ENCODE measurements at places on chromosomes 5 and 9.

GRCh38 chr9:7095058-7095457 is 337.3 kb downstream of the KDM4C start:
- DNase-seq = no peak

DNA sequence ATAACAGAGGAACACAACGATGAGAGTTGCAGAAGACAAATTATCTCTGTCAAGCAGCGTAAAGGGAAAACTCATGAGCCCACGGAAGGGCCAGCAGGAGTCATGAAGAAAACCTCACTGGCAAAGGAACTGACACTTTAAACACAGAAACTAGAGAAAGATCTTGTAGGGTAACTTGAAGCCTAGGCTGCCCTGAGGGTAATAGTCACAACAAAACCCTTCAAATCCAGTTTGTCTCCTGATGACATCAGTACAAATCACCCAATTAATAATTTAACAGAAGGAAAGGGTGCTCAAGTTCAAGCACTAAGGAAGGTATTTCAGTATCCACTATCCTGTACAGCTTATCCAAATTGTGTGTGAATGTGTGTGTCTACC is 549.1 kb downstream of the MTRR start:
- DNase-seq = no peak

- no peak for DNase-seq
Observed at GRCh38 chr5:43155394-43156096, 34.8 kb downstream of the ZNF131 start.

DNA sequence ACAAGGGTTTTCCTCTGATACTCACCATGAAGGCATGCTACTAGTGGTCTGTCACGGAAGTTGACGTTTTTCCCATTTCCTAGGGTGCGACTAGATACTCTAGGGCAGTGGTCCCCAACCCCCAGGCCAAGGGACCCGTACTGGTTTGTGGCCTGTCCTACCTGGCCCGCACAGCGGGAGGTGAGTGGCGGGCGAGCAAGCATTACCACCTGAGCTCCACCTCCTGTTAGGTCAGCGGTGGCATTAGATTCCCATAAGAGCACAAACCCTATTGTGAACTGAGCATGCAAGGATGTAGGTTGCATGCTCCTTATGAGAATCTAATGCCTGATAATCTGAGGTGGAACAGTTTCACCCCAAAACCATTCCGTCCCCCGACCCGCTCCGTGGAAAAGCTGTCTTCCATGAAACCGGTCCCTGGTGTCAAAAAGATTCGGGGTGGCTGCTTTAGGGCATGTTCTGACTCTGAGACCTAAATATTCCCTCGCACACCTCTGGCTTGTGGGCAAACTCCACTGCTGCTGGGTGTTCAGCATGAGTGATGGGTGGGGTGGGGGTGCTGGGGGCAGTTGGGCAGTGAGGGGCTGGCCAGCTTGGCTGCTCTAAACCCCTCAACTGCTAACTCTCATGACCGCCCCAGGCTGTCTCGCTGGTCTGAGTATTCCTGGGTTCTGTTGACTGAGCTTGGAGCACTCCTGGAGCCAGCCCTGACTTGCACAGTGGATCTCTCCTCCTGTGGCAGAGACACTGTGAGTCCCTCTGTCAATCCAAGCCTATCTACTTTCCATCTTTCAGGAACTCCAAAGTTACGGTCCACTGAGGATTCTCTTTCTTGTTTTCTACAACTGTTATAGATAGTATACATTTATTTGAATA is 78.3 kb upstream of the NEK6 start:
- no peak for DNase-seq

DNA sequence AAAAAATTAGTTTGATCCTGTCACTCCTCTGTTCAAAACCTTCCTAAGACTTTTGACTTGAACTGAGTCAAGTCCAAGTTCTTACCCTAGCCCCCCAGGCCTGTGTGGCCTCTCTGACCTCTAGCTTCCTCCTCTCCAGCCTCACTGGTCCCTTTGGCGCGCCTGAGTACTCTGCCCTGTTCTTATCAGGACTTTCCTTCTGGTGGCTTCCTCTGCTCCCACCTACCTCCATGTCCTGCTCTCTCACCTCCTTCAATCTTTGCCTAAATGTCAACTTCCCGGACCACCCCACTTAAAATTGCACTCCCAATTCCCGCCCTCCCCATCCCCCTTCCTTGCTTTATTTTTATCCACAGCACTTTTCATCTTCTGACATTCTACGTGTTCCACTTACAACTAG is 526.1 kb upstream of the KLF4 start:
- no peak for DNase-seq

DNA sequence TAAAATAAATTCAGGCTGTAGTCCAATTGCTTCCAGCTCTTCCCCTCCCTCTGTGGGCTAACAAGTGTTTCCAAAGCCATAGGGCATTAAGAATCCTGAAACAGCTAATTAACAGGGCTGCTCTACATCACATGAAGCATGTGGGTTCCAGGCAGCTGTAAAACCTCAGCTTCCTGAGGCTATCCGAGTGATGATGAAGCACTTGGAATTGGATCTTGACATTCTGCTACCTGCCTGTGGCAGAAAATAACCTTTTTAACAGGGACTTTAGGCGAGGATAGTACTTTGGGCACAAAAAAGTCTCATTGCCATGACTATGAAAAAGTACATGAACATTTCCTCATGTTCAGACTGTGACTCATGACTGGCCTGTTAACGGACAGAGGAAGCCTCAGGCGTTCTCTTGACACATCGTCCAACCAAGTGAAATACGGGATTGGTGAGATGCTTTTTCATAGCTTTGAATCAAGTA is 107.2 kb downstream of the PDE4D start:
- DNase-seq = no peak

DNA sequence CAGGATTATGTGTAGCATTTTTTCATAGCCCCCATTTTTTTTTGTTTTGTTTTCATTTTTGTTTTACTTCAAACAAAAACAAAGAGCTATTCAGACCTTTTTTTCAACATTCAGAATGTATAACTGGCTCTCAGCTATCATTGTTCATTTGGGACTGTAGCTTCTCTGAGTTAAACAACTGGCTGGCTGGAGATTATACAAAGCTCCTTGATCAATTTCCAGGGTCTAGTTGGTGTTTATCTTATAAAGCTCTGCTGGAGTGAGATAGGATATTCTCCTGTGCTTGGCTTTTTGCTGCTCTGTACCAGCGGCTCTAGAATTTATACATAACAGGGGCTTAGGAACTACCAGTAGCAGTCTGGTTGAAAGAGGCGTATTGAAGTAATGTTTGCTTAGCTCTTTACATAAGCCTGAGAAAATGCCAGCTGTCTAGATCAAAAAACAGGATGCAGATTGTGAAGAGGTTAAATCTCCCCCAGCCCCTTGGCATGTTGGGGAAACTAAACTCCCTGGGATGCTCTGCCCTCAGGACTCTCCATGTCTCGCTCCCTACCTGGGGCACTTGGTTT is 15.2 kb downstream of the GARNL3 start:
- DNase-seq = no peak

DNA sequence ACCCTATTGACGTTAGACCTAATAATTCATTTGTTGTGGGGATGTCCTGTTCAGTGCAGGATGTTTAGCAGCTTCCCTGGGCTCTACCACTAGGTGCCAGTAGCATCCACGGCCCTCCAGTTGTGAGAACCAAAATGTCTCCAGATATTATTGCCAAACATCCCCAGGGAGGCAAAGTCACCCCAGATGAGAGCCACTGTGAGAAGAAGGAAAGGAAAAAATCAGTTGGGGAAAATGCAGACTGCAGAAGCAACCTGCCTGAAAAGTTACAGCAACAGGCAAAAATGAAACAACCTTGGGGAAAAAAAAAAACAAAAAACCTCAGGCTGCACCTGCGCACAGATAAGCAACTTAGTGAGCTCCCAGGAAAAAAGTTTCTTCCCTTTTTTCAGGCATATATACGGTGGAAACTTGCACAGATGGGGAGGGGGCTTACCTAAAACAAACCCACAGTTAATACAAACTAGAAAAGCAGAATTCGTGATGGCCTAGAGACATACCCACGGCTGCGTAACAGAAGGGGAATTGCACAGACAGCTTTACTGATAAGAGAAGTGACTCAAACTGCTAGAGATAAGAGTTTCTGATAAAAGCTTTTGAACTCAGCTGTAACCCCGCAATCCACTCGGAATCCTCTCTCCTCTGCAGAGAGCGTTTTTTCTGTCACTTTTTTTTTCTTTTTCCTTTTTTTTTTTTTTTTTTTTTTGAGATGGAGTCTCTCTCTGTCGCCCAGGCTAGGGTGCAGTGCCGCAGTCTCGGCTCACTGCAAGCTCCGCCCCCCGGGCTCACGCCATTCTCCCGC is 29.8 kb upstream of the FBP1 start:
- DNase-seq = peak; percentile 33

DNA sequence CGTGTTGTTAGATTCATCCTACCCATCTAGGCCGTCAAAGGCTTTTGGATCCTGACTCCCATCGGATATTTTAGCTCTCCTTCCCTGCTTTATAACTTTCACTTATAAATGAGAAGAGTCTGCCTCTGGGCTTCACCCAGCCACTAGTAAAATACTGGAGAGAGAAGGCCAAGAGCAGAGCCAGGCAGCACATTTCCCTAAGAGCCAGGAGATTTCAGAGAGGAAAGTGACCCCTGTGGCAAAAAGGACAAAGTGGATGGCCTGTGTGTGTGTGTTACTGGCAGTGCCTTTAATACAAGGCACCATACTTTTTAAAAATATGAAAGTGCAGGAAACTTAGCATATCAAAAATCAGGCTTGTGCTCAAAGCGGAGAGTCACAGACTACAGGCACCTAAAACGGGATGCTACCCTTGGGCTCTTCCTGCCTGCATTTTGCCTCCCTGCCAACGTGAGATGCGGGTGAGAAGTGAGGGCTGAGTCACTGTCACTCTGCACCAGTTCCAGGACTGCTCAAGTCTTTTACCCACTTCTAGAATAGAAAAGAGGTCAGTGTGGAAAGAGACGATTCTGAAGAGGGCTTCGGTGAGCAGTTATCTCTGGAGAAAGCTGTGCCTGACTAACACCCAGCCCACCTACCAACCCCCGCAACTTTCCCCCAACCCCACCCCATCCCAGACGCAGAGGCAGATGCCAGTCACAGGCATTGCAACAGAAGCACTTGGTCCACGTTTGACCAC is 15.9 kb downstream of the NFIL3 start:
- no peak for DNase-seq

- DNase-seq = no peak
Observed at GRCh38 chr9:124495126-124496074, 11.8 kb downstream of the NR5A1 start.

- DNase-seq = no peak
Observed at GRCh38 chr5:55597014-55597981, 62.5 kb upstream of the PLPP1 start.

DNA sequence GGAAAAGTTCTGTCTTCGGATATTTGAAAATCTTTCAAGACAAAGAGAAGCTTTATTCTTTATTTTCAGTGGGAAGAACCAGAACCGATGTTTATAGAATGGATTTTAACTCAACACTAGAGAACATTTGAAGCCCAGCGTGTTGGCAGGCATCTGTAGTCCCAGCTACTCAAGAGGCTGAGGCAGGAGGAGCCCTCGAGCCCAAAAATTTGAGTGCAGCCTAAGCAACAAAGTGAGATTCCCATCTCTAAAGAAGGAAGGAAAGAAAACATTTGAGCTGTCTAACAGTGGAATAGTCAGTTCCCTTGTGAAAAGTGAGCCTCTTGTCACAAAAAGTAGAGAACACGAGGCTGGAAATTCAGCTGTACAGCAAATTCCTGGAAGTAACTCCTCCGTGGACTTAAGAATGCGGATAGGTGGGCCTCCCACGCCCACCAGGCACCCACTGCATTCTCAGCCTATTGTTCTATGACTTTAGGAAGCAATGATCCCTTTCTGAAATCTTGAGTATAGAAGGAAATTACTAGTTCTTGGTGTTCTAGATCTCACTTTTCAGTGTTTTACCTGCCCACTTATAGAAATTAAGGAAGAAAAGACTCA is 2.3 kb upstream of the PTPDC1 start:
- no peak for DNase-seq

DNA sequence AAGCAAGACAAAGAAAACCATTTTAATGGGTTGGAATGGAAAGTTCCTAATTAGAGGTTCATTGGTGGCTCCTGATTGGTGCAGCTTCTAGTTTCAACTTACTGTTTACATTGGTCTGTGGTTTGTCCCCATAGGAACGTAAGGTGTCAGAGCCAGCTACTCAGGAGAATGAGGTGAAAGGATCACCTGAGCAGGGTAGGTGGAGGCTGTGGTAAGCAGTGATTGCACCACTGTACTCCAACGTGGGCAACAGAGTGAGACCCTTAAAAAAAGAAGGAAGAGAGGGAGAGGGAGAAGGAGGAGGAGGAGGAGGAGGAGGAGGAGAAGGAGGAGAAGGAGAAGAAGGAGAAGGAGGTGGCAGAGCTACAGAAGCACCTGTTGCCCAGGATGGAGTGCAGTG is 30.4 kb downstream of the KCNIP1 start:
- no peak for DNase-seq

DNA sequence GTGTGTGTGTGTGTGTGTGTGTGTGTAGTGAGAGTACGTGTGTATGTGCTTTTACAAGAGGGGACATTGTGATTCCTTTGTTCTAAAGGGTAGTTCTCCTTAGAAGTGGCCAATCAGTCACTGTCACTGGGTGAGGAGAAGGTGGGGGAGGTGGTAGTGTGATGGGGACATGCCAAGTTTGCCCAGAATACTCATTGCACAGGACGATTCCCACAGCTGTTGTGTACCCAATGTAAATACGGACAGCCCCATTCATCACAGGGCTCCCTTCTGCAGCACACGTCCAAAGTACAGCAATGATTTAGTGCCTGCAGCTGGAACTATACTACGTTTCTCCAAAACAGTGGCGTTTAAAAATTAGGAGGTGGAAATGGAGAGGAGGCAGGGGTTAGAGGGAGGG is 287.8 kb downstream of the TLR4 start:
- peak; percentile 47 for DNase-seq

DNA sequence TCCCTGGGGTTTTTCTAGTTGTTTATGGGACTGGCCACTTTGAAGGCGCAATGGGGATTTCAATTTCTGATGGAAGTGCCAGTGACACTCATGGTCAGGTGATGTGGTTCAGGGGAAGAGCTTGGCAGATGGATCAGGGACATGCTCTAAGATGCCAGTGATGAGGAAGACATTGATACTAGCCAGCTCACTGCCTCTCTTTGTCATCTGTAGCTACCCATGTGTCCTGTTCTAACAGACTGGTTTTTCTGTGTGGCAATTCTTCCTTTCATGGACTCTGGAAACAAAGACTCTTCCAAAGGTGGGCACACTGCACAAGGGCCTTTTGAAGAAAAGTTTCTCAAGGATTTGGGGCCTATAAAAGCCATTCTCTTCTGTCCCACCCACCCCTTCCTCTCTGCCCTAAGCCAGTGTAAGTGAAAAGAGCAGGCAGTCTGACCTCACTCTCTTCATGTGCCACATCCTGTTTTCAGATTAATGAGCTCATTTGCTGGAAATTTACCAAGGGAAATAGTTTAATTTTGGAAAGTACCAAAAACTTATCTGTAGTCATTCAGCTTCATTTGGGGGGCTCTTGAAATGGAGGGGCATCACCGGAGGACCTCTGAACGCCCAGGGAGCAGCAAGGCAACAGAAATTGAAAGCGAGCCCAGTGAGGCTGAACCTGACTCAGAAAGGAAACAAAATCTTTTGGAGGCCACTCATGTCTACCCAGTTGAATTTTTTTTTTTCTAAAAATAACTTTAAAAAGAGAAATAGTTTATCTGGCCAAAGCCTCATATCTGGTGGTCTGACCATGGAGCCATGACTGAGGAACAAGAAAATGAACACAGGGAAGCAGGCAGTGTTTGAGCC is 4.9 kb upstream of the TRAF1 start:
- peak; percentile 35 for DNase-seq
